ENCODE measurements at places on chromosomes 7 and 10. TPM values are rescaled to one million over a fixed set of nuclear protein-coding genes. Genes with fewer than 3 reads are reported as not detected.

DNA sequence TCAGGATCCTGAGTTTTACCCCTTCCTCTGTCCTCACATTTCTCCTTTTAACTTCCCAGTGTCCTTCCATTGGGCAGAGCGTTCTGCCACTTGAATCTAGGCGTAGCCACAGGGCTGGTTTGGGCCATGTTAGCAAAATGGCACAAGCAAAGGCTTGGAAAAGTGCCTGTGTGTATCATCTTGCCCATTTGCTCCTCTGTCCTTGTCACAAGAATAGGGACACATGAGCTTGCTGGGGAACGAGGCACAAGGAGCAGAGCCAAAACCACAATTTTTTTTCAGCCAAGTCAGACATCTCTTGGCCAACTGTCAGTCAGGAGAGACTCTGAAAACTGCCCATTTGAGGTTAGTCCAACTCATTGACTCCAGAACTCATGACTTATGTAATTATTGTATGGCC, 285.2 kb downstream of the ZNF248 start:
- DNase-seq = no peak

DNA sequence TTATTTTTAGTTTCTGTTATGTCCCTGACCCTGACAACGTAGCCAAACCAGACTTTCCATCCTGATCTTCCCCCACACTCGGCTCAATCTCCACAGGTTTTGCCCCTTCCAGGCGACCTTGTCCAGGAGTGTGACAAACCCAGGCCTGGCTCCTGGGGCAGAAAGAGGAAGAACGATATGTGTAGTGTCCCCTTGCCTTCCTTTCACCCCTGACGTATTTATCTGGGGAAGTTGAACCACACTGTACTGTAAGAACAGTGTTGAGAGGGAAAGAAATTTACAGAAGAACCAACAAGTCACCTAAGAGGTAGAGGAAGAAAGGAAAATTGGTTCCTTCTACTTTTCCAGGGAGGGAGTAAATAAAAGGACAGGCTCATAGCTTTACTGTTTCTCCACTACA, 158.0 kb downstream of the VTI1A start:
- no peak for DNase-seq

Gene CTAGE8
- 9.9 TPM for total RNA-seq

DNA sequence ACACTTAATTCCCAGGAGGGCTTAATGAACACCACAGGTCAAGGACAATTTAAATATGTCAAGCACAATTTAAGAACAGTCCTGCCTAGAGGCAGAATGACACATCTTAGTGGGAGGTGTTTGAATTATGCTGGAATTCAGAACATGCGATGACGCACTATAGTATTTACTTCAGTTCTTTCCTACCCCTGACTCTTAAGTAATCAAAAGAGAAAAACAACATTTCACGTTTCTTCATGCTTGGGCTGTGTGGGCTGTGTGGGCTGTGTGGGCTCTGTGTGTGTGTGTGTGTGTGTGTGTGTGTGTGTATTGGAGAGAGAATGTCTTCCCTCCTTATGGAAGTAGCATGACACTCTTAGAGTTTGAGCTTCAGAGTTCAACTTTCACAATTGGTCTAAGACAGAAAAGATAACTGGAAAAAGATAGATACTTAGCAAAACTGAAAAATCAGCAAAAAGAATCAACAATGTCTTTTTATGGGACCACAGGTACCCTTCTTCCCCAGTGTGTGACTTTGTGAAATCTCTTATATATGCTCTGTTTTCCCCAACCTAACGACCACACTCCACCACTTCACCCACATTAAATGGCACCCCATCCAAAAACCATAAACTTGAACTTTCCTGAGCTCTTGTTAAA, 33.7 kb upstream of the CABCOCO1 start:
- DNase-seq = peak; percentile 92

DNA sequence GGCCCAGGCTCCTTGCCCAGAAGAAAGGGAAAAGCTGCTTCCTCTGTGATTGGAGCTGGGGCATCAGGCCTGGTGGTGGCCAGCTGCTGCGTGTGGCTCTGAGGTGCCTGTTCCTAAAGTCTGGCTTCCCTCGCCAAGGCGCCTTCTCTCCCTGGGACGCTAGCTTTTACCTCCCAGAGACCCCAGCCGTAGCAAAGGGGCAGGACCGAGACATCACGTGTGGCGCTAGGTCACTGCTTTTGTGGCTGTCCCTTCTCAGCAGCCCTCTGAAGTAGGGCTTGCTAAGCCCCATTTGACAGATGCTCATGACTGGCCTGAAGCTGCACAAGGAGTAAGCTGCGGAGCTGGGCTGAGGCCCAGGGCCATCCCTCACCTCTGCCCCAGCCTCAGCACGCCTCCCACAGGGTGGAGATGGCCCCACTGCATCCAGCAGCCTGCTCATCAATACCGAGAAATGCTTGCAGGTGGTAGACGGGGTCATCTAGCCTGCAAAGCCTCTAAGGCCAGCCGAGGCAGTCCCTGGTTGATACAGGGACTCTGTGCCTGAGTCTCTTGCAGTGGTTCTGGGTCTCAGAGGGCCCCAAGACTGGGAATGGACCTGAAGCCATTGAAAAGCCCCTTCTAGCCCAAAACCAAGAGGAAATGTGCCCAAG, 171.2 kb downstream of the LCOR start:
- no peak for DNase-seq

Gene GPER1
- 0.37 TPM for total RNA-seq
